ENCODE measurements at places on chromosomes 1 and 21. TPM values are rescaled to one million over a fixed set of nuclear protein-coding genes. Genes with fewer than 3 reads are reported as not detected.

Gene WARS2
- 18.8 TPM for total RNA-seq

DNA sequence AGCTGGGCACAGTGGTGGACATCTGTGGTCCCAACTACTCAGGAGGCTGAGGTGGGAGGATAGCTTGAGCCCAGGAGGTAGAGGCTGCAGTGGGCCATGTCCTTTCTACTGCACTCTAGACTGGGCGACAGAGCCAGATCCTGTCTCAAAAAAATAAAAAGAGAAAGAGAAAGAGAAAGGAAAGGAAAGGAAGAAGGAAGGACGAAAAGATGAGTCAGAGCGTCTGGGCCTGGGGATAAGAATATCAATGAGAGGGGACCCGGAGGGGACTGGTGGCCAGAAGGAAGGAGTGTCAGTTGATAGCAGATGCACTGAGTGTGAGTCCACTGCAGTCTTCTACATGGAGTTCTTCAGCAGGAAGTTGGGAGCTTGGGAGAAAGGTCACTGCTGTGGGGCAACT is 75.6 kb downstream of the SYT6 start:
- no peak overlapping the region for H3K27ac ChIP-seq
- H3K4me1 ChIP-seq, result peaks cover 19% of the 10 kb centered on the region
- H3K4me3 ChIP-seq, result no peak overlapping the region

Gene IVL
- total RNA-seq, result not detected

DNA sequence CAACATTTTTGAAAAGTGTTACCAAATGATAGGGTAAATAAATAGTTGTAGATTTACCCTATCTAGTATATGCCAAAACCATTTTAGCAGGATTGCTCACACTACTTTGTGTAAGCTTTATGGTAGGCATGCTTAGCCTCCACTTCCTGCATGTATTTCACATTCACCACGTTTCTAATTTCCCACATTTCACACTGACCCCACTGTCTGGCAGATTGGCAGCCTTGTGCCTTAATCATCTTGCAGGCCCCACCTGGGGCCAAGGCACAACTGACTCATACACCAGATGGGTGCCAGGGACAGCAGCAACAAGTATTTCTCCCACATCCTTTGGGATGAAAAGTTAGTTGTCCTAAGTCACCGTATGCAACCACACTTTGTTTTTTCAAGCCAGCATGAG is 21.2 kb upstream of the CENPF start:
- H3K27me3 ChIP-seq, result no peaks in the 10 kb centered on the region
- H3K27ac ChIP-seq, result no peak overlapping the region
- no peak overlapping the region for H3K4me3 ChIP-seq
- H3K36me3 ChIP-seq, result no peaks in the 10 kb centered on the region

Gene KANK4
- total RNA-seq, result not detected

DNA sequence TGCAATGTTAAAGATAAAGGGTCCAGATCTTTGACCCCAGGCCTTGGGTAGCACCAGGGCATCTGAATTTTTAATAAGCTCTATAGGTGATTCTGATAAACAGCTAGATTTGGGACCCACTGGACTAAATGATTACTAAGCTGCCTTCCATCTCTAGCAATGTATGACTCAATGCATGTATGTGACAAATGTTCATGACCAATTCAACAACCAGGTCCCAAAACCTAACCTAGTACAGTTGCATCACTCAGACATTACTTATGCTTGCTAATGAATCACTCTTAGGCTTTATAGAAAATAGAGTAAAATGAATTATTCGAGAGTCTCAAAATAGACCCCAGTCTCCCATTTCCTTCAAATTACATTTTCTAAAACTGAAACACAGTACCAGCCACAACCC is 35.5 kb downstream of the RCAN1 start:
- H3K4me1 ChIP-seq, result peaks cover 46% of the 10 kb centered on the region
- H3K27ac ChIP-seq, result peak overlapping the region; percentile 39
- no peaks in the 10 kb centered on the region for H3K36me3 ChIP-seq

DNA sequence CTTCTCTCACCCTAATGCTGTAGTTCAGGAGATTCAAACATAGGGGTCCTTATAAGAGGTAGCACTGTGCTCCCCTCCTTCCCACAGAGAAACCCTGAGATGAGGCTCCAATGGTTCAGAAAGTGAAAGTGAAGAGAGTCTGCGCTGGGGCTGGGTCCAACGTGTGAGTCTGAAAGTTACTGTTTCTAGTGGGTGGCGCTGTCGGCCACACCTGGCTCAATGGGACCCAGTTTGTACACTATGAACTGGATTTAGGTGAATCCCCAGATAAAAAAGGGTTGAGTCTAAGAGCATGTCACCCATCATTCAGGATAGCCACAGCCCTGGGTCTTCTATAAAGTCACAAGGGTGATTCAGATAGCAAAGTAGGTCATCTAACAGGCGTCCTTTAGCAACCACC is 2.8 kb downstream of the SMCP start:
- H3K27ac ChIP-seq, result no peak overlapping the region
- H3K27me3 ChIP-seq, result no peaks in the 10 kb centered on the region
- no peak for DNase-seq
- no peak overlapping the region for H3K4me3 ChIP-seq

GRCh38 chr1:242691610-242691945 is 167.1 kb upstream of the PLD5 start:
- no peak overlapping the region for H3K4me3 ChIP-seq
- H3K4me1 ChIP-seq, result no peaks in the 10 kb centered on the region
- H3K27me3 ChIP-seq, result no peaks in the 10 kb centered on the region

Gene HTR6
- not detected for total RNA-seq

GRCh38 chr1:147919896-147920295 is 8.3 kb upstream of the GPR89B start:
- no peaks in the 10 kb centered on the region for H3K4me1 ChIP-seq
- no peak for DNase-seq
- no peaks in the 10 kb centered on the region for H3K27me3 ChIP-seq
- H3K27ac ChIP-seq, result no peak overlapping the region

GRCh38 chr1:32363713-32364112 is 1.4 kb downstream of the TSSK3 start:
- no peak overlapping the region for H3K4me3 ChIP-seq
- no peak for DNase-seq
- H3K27me3 ChIP-seq, result no peaks in the 10 kb centered on the region
- H3K4me1 ChIP-seq, result no peaks in the 10 kb centered on the region

Gene SPRR2A
- not detected for total RNA-seq

DNA sequence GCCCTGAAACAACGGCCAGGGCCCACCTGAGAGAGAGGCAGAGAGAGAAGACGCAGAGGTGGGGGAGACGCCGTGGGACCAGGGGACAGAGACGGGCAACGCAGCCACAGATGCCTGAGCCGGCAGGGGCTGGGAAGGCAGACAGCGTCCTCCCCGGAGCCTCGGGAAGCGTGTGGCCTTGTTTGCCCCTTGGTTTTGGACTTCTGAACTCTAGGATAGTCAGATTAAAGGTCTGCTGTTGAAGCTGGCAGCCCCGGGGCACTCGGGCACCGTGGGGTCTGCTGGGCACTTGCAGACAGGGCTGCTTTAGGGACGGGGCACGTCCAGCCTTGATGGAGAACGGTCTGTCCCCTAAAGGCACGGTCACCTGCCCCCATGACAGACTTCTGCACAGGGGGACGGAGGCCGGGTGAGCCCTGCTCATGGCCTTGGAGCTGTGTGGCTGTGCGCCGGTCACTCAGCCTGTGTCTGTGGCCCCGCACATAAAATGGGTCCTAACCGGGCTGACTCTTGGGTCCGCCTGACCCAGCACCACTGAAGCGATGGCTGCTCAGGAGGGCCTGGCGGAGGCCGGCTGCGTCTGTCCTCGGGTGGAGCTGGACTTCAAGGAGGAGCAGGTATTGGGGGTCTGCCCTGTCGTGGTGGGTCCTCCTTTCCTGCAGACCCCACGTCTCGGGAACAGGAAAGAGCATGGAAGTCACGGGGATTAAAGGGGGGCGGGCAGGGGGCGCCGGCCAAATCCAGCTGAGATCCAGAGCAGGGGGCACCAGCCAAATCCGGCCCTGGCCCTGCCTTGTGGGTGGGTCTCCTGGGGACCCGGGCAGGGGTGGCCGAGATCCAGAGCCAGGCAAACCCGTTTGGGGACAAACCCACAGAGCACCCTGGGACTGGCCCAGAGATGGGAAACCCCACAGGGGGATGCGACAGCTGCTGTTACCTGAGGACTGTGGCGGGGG is 9.6 kb upstream of the RNF223 start:
- DNase-seq, result peak; percentile 65
- H3K36me3 ChIP-seq, result no peaks in the 10 kb centered on the region

GRCh38 chr1:65558215-65558614 is 137.7 kb downstream of the LEPR start:
- DNase-seq, result no peak
- no peaks in the 10 kb centered on the region for H3K27me3 ChIP-seq
- no peaks in the 10 kb centered on the region for H3K4me1 ChIP-seq
- H3K36me3 ChIP-seq, result no peaks in the 10 kb centered on the region
- no peak overlapping the region for H3K4me3 ChIP-seq

DNA sequence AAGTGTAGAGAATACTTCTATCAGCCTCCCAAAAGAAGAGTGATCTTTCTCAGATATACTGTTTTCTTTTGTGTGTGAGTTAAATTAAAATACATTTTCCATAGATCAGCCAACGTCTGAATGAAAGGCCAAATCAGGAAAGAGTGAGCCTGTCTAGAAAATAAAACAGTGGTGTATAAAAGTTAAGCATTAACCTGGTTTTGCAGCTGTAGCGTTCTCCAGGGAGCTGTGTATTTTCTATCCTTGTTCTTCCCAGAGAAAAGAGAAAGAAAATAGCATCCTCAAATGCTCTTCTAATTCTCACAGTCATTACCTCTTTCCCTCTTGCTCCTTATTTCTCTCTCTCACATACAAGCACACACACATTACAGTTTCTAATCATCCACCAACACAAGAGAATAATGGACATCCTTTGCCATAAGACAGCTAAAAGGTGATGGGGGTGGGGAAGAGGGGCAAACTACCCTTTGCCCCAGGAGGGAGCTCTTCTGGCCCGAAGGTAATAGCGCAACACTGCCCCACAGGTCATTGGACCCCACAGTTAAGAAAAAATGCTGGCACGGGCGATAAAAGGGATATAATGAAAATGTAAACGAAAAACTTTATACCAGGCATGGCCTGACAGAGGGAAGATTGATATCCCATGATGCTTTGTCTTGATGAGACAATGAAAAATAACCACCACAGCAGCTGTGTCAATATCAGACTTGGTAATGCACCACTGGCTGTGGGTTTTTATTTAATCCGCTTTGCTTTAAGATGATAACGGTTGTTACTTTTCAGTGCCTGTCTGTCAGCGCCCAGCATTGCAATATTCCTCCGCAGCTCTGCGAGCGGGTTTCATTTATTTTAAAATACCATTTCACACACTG is 150.3 kb downstream of the NUF2 start:
- peak overlapping the region; percentile 22 for H3K27ac ChIP-seq
- H3K36me3 ChIP-seq, result no peaks in the 10 kb centered on the region
- no peak overlapping the region for H3K4me3 ChIP-seq
- no peaks in the 10 kb centered on the region for H3K27me3 ChIP-seq
- H3K4me1 ChIP-seq, result no peaks in the 10 kb centered on the region
- no peak for DNase-seq

- H3K4me1 ChIP-seq, result no peaks in the 10 kb centered on the region
- H3K4me3 ChIP-seq, result no peak overlapping the region
- DNase-seq, result no peak
- no peak overlapping the region for H3K27ac ChIP-seq
- no peaks in the 10 kb centered on the region for H3K36me3 ChIP-seq
Measured at GRCh38 chr21:14480411-14481031, 65.6 kb downstream of the SAMSN1 start.

DNA sequence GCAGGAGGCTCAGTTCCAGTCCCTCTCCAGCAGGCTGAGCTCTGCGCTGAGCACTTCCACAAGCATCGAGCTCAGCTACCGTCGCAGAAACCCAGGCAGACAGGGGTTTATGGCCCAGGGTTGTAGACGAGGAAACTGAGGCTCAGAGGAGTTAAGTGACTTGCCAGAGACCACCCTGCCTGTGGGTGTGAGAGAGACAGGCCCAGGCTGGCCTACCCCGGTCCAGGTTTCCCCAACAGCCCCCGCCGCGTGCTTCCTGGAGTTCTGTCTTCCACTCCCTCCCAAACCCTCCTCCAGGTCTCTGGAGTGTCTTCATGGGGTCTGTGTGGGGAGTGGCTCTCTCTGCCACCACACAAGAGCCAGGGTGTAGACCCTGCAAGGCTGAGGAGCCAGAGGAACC is 615.9 kb downstream of the PTPRU start:
- H3K36me3 ChIP-seq, result no peaks in the 10 kb centered on the region
- H3K4me1 ChIP-seq, result no peaks in the 10 kb centered on the region
- peaks cover 57% of the 10 kb centered on the region for H3K27me3 ChIP-seq
- no peak overlapping the region for H3K4me3 ChIP-seq
- DNase-seq, result no peak

GRCh38 chr1:1175221-1176062 is 1.8 kb downstream of the TTLL10 start:
- H3K27me3 ChIP-seq, result peaks cover 99% of the 10 kb centered on the region
- no peak overlapping the region for H3K4me3 ChIP-seq
- H3K4me1 ChIP-seq, result no peaks in the 10 kb centered on the region

- no peaks in the 10 kb centered on the region for H3K36me3 ChIP-seq
- no peak overlapping the region for H3K4me3 ChIP-seq
- no peak overlapping the region for H3K27ac ChIP-seq
- no peaks in the 10 kb centered on the region for H3K27me3 ChIP-seq
Measured at GRCh38 chr1:41880261-41880660, 38.5 kb downstream of the HIVEP3 start.

Gene CD58
- total RNA-seq, result 25.3 TPM

- no peak overlapping the region for H3K4me3 ChIP-seq
- no peak overlapping the region for H3K27ac ChIP-seq
- H3K36me3 ChIP-seq, result no peaks in the 10 kb centered on the region
Measured at GRCh38 chr1:75632350-75632949, 21.5 kb upstream of the SLC44A5 start.

- H3K4me3 ChIP-seq, result no peak overlapping the region
- no peak overlapping the region for H3K27ac ChIP-seq
- H3K4me1 ChIP-seq, result no peaks in the 10 kb centered on the region
- H3K27me3 ChIP-seq, result no peaks in the 10 kb centered on the region
- no peak for DNase-seq
Measured at GRCh38 chr1:2558861-2559260, 2.7 kb downstream of the TNFRSF14 start.

Gene LHX8
- not detected for total RNA-seq

GRCh38 chr1:234531151-234531635 is 52.2 kb upstream of the TARBP1 start:
- peak overlapping the region; percentile 35 for H3K4me3 ChIP-seq
- no peaks in the 10 kb centered on the region for H3K27me3 ChIP-seq
- H3K4me1 ChIP-seq, result no peaks in the 10 kb centered on the region
- DNase-seq, result peak; percentile 92
- peak overlapping the region; percentile 93 for H3K27ac ChIP-seq

Gene SEC16B
- 5.3 TPM for total RNA-seq

Gene CTSS
- total RNA-seq, result 56.4 TPM

- no peaks in the 10 kb centered on the region for H3K36me3 ChIP-seq
- DNase-seq, result no peak
- H3K4me3 ChIP-seq, result no peak overlapping the region
Measured at GRCh38 chr1:3954170-3955169, 54.4 kb upstream of the C1orf174 start.

Gene TARS2
- total RNA-seq, result 11.5 TPM

DNA sequence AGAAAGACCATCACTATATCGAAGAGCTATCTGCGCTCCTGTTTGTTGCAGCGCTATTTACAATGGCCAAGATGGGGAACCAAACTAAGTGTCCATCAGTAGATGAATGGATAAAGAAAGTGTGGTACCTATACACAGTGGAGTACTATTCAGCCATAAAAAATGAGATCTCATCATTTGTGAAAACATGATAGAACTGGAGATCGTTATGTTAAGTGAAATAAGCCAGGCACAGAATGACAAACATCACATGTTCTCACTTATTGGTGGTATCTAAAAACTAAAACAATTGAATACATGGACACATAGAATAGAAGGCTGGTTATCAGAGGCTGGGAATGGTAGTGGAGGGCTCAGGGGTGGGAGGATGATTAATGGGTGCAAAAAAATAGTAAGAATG is 256.2 kb downstream of the SRGAP2C start:
- H3K36me3 ChIP-seq, result no peaks in the 10 kb centered on the region
- no peak for DNase-seq
- no peak overlapping the region for H3K27ac ChIP-seq

Gene ESRRG
- 0.33 TPM for total RNA-seq

Measured in sigmoid colon (tissue), 7 donors.